ENCODE measurements at places on chromosomes 5 and 9.

DNA sequence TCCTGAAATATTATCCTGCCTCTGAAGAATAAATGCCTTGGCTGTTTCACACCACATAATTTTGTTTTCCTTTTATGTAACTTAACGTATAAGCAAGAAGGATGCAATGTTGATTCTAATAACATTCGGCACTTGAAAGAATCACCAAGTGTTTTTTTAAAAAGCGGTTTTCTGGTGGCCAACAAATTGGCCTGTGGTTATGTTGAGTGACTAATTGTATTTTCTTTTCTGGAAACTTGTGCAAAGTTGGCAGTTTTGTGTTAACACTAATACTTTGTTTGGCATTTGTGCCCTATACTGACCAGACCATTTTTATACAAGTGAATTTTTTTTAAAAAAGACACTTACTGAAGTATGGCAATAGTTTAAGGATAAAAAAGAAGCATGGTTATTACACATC, 452.7 kb downstream of the BNC2 start:
- DNase-seq: no peak

- DNase-seq: no peak
These were observed 67.6 kb downstream of the NMUR2 start for GRCh38 chr5:152337484-152337883.

DNA sequence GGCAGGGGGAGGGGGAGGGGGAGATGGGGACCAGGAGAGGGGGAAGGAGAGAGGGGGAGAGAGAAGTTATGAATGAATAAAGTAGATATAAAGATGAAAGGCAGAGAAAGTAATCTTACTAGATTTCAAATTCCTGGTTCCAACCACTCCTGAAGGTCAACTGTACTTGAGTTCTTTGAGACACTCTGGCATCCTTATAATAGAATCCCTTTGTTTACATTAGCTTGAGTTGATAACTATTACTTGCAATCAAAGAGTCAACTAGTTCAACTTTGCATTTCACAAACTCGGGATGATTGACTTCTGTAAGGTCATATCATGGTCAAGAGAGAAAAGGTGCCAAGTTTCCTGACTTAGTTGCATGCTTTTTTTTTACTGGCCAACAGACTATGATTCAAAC, 42.2 kb downstream of the BAAT start:
- DNase-seq: no peak

DNA sequence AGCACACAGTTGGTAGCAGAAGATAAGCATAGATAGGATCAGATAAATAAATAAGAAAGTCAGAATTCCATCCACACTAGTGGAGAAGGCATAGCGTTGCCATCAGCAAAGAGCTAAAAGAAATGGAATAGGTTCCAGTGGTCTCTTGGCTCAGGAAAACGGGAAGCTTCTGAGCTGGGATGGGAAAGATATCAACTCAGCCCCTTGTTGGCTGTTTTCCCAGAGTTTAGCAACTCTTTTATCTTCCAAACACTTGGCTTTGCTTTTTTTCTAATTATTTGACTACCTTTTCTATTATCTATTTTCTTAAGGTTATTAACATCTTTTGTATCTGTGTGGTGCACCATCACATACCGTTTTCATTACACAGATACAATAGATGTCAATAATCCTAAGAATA, 445.7 kb upstream of the TRPC7 start:
- no peak for DNase-seq

- DNase-seq: peak; percentile 38
These were observed 2.0 kb upstream of the ADAMTS6 start for GRCh38 chr5:65483546-65484346.

DNA sequence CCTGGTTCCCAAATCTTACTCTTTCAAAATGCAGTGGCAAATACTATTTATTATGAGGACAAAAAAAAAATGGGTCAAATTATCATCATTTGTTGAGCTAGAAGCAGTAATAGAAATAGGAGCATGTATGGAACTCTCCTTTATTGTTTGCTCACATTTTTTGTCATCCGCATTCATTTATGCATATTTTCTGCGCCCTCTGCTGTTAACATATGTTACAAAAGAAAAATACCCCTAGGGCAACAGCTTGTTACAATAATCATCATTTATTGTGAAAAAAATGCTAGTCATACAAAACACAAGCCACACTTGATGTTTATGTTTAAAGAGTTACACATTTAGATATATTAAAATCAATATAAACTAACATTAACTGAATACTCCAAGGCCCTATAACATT, 328.2 kb downstream of the TUSC1 start:
- DNase-seq: no peak

GRCh38 chr9:75500479-75500878, 390.0 kb upstream of the PCSK5 start:
- no peak for DNase-seq

DNA sequence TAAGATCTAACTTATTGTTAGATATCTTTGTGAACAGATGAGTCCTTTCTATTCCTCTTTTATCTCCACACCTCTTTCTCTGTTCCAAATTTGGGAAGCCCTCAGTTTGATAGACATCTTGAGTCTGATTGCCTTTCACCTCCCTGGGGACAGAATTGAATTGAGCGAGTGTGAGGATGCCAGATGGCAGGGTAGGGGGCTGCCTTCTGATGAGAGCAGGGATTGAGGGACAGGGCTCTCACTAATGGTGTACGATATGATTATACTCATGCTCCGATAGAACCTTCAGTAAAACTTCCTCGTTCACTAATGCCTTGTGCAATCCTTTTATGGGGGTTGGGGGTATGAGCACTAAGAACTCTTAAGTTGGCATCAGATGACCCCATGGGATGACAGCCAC, 172.1 kb upstream of the DAP start:
- no peak for DNase-seq

- no peak for DNase-seq
These were observed 55.3 kb upstream of the RNU6ATAC start for GRCh38 chr9:134219646-134220060.

- DNase-seq: no peak
These were observed 103.6 kb upstream of the EGFLAM start for GRCh38 chr5:38154615-38155204.

DNA sequence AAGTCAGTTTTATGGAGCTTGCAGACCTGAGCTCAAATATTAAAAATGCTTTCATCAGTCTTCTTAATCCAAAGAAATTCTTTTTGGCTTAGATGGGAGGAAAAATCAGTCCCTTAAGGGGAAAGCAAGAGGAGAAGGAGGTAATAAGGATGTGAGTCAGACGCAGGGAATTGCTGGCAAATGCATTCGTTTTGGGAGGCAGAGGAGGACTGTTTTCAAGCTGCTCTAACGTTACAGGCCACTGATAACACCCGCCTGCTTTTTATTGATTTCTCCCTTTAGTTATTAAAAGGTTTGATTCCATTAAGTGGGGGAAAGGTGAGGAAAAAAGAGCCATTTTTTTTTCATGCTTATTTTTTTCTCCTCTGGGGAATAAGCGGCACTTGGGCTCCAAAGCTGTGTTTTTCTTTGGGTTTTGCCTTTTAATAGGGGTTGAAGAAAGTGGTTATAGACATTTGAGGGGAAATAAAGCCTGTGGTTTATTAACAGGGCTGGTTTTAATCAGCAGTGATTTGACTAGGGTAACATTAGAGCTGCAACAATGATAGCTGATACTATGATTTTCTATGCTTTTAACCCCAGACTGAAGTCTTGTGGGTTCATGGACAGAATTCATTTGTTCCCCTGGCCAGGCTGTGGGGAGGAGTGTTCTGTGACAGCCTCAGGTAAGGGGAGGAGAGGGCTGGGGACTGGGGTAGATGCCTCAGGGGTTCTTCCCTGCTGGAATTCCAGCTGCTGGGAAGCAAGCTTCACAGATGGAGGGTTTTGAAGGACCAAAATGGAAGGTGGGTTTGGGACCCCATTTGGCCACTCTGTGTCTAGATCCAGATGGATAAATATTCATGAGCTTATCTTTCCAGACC, 225.2 kb downstream of the GAS1 start:
- DNase-seq: no peak

- no peak for DNase-seq
These were observed 508.2 kb downstream of the ACTL7B start for GRCh38 chr9:108347463-108348188.

GRCh38 chr9:126114409-126114760, 212.2 kb upstream of the MVB12B start:
- no peak for DNase-seq

- peak; percentile 75 for DNase-seq
These were observed 62.0 kb downstream of the ANKH start for GRCh38 chr5:14809369-14810155.

DNA sequence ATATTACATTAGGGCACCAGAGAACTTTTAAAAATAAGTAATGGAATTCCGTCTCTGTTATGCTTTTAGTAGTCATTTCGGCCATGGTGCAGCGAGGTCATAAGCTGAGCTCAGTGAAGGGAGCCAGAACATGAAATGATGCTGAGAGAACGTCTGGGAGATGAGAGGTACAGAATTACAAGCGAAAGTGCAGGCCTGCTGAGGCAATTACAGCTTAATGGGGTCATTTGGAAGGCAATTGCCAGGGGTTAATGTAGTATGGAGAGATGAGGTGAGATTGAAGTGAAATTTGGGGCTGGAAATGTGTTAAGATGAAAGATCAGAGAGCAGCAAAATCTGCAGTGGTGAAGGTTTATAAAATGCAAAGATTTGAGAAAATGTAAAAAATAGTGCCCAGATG, 96.5 kb downstream of the PBX3 start:
- no peak for DNase-seq

DNA sequence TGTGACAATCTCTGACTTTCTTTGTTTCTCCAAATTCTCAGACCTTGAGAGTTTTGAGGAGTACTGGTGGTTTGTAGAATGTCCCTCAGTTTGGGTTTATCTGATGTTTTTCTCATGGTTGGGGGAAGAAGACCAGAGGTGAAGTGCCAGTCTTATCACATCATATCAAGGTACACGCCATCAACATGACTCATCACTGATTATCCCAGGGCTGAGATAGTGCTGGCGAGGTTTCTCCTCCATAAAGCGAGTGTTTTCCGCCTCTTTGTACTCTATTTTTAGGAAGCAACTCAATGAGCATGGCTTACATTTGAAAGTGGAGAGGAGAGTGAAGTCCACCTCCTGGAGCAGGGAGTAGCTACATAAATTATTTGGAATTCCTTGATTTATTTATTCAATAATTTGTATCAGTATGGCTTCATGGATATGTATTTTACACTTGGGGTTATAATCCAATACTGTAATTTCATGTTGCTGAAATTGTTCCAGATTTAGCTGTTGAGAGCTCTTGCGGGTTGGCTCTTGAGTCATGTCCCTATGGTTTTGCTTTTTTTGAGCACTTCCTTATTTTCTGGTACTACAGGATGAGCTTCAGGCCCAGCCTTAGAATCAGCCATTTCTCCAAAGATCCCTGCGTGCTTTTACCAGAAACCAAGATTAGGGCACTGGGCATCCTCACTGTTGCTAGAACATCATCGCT, 23.9 kb downstream of the DCANP1 start:
- no peak for DNase-seq

- DNase-seq: peak; percentile 29
These were observed 62.0 kb downstream of the SUSD1 start for GRCh38 chr9:112112941-112113681.

GRCh38 chr5:94471521-94471920, 146.9 kb downstream of the KIAA0825 start:
- no peak for DNase-seq

DNA sequence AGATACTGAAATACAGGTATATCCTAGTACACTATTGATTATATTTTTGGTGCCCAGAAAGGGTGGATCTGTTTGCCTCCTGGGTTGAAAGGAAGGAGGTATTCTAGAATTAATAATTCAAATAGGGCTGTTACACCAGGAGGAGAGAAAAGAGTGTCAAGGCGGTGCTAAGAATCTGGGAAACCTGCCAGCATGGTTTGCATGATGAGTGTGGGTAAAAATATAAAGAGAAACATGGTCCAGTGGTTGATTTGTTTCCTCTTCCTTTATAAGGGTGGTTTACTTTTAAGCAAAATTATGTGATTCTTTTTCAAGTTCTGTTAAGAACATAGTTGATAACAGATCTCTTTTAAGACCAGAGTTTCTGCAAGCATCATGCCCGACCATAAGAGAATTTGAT, 69.4 kb upstream of the NFIB start:
- no peak for DNase-seq

GRCh38 chr9:137087409-137087925, 682 bp downstream of the MAN1B1 start:
- no peak for DNase-seq

DNA sequence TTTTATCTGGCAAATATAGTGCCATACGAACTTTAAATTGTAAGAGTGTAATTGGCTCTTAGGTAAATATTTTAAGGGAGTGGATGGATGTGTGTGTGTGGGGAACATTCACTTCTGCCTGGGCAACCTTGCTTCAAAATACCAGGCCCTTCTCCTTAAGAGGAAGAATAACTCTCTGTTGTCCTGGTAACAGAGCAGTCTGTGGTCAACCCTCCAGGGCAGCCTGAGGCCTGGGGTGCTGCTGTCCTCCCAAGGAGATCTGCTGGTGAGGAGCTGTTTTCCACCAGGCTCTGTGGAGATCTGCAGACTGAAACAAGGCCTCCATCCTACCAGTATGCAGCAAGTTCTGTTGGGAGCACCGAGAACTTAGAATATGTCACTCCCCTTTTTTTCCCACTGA, 325.2 kb downstream of the PSAT1 start:
- DNase-seq: no peak

DNA sequence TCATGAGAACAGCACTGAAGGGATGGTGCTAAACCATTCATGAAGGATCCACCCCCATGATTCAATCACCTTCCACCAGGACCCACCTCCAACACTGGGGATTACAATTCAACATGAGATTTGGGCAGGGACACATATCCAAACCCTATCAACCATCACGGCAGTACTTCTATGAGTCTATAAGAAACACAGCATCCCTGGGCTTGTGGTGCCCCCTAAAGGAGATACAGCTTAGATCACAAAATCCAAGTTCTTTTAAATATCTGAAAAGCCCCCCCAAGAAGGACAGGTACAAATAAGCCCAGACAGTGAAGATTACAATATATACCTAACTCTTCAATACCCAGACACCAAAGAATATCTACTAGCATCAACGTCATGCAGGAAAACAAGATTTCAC, 233.7 kb upstream of the ADRA1B start:
- DNase-seq: no peak

- no peak for DNase-seq
These were observed 498.6 kb downstream of the EBF1 start for GRCh38 chr5:158601118-158601517.

DNA sequence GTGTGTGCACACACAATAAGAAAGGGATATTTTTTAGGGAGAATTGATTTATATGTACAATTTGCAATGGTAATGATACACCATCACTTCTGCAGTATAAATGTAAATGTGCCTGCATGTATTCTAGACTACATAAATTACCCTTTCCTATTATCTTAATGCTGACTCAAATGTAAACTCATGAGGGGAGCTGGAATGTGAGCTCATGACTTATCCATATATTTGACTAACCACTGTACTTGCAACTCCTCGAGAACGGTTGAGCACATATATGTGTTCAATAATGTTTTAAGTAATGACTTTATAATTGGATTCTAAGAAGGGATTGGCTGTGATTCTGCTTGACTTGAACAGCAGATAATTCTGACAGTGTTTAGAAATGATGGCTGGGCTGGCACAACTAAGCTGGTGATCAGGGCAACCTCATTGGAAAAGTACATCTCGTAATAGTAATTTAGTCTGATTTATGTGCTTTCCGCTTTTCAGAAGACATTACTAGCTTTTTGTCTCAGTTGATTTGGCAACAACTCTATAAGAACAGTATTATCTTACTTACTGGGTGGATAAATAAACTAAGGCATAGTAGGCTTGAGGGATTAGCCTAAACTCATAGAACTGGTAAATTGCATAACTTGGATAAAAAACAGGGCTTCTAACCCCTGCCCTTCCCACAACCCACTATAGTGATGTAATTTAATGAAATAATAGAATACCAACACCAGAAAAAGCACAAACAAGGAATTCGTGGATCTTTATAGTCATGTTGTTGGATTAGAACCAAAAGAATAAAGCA, 130.2 kb upstream of the SPEF2 start:
- DNase-seq: no peak
